Stimulated activated CD8-positive, alpha-beta memory T cell treated with anti-CD3 and anti-CD28 coated beads, Interleukin-4, amount 100 ng/mL, for 4 hours (primary cell): ENCODE measurements at places on chromosomes 7 and 10.

DNA sequence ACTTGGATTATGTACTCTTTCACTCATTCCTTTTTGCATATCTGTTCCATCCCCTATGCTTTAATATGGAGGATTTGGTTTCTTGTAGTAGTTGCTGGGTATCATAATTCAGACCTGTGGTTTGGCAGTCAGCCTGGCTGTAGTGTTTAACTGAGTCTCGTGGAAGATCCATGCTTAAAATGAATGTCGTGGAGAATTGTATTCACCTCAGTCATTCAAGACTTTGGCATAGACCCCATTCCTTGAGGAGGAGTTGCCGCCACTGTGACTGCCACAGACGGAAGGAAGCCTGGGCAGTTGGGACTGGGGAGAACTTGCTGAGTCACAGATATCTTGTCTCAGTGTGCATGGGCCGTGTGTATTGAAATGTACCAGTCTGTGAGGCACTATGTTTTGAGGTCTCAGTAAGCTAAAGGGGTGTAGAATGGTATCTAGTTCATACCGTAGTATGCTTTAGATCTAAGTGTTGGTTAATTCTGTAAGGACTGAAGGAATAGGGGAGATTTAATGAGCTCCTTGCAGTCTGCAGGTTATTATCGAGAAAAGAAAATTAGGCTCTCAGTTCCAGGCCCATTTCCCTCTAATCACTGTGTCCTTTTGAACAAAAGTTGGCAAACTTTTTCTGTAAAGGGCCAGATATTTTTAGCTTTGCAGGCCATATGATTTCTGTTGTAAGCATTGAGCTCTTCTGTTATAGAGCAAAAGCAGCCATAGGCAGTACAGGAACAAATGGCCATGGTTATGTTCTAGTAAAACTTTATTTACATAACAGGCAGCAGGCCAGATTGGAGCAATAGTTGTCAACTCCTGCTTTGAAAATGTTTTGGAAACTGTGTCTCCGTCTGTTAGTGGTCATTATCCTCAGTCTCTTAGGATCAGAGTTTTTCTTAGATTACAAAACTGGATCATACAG, 76.8 kb downstream of the TPST1 start:
- DNase-seq, result no peak

DNA sequence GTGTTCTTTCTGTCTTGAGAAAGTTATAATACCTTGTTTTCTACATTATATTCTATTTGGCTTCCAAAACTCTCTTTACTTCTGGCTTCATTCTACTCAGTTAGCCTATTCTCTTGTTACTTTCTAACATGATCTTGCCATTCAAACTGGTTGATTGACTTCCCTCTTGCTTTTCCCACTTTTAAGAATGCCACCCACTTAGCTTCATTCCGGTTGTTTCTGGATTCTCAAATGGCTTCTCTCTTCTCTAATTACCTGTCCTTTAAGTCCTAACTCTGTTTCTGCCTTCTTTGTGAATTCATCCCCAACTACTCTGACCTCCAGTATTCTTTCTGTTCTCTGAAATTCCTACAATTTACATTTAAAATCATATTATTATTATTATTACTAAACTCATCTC, 52.0 kb downstream of the ANKIB1 start:
- no peak for DNase-seq

GRCh38 chr10:59830601-59831259, 75.6 kb downstream of the CCDC6 start:
- DNase-seq, result no peak

DNA sequence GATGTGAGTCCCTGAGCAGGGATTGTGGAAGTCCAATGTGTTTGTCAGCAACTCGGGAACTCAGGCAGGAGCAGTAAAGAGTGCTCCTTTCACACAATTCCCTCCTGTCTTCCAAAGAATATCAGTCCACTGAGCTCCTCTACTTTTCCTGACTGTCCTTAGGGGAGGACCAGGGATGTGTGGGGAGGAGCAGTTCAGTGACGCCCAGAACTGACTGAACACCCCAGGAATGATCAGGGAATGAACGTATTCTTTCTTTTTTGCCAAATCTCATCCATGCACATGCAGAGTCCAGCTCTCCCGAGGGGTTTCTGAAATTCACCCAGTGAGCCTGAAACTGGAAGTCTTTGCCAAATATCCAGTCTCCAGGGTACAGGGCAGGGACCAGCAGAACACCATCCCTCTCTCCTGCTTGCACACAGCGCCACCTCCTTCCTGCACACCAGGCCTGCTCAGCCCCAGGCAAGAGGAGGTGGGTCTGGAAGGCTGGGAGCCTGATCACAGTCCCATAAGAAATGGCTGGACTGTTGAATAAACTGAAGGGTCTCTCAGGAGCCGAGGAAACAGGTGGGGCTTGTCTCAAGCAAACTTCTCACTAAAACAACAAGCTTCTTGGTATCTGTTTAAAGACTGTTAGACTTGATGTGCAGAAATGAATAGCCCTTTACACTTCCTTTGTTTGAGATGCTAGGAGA, 294.7 kb downstream of the C7orf25 start:
- DNase-seq, result no peak

- DNase-seq, result no peak
These were observed 14.6 kb downstream of the PLAU start for GRCh38 chr10:73925539-73925938.

DNA sequence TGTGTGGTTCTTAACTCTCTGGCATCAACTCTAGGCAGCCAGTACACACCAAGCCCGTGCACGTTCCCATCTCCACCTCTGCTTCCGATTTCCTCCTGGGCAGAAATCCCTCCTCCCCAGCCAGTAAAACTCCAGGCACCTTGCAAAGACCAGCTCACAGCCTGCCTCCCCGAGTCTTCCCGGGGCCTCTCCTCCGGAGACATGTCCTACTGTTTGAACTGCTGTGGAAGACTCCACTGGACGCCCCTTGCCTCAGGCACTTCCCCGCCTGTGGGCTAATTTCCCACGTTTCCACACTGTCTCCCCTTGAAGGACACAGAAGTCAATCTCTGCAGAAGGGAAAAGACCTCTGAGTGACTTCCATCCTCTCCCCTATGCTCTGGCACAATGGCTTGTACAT, 210.7 kb upstream of the FRMD4A start:
- DNase-seq, result no peak

DNA sequence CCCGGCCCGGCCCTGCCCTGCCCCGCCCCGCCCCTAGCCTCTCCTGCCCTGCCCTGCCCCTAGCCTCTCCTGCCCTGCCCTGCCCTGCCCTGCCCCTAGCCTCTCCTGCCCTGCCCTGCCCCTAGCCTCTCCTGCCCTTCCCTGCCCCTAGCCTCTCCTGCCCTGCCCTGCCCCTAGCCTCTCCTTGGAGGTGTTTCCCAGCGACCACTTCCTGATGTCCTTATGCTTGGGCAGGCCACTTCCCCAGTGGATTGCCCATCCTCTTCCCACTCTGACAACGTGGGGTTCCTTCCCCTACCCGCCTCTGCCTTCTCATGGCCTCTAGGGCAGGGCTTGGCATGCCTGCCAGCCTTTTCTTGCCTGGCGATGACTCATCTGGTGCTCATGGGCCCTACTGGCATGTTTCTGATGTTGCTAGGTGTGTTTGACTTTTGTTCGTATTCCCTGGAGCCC, 21.2 kb downstream of the PRXL2A start:
- DNase-seq, result no peak

DNA sequence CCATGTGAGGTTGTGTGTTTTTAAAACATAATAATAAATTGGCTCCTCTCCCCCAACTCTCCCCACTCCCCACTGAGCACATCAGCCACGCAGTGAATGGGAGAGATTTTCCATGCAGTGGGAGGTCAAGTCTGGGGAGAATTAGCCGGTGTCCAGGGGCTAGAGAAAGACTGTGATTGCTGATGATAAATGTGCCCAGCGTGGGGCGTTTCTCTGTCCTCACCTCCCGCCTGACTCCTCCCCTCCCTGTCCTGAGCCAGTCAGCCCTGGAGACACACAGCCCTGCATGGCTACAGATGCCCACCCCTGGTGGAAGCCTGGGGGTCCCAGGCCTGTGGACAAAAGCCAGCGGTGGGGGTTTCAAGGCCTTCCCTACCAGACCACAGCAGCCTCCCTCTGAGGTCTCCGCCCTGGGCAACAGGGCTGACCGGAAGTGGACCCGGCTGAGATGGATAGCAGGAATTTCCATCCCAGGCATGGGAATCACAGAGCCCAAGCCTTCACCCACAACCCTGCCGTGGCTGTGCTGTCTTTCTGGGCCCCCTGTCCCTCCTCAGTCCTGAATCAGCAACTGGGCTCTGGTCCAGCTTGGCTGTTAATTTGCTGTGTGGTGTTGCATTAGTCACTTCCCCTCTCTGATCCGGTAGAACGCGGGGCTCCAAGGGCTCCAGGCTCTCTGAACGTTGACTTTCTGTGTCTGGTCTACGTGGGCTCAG, 46.8 kb upstream of the SLC29A3 start:
- DNase-seq, result no peak

GRCh38 chr7:27171637-27172314, 2.3 kb downstream of the HOXA10 start:
- no peak for DNase-seq

GRCh38 chr7:25456467-25457171, 228.3 kb upstream of the NPVF start:
- DNase-seq, result no peak

GRCh38 chr7:99218406-99219184, 10.7 kb upstream of the KPNA7 start:
- no peak for DNase-seq

DNA sequence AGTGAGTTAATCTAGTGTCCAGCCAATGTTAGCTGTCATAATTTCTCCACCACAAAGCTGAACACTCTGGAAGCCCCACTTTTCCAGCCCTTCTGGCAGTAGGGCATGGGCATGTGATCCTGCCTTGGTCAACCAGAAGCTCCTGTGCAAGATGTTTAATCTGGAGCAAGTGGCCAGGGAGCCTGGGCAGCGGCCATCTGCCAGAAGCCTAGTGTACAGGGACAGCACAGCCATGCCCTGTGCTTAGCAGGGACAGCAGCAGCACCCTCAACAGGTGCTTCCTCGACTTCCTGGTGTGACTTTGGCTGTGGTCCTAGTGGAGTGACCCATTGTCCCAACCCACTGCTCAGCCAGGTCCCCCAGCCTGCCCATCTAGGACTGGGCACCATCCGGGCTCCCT, 10.3 kb downstream of the RBP3 start:
- DNase-seq, result no peak

DNA sequence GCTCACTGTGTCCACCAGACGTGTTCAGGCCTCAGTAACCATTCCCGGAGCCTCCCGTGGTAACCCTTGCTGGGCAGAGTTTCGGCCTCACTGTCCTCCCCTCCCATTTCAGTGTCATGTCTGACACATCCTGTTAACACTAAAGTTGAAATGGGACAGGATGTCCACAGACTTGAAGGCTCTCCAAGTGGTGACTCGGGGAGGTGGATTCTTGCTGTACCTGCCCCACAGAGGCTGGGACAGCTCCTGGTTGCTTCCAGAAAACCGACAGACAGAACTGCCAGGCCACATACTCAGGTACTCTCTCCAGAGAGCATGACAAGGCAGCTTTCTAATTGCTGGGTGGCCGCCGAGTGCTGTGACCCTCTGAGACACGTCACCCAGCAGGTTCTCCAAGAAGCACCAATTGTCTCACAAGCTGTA, 17.9 kb upstream of the CYTH3 start:
- no peak for DNase-seq

GRCh38 chr7:155913719-155914118, 101.5 kb upstream of the SHH start:
- no peak for DNase-seq

GRCh38 chr7:39294022-39294421, 272.2 kb upstream of the YAE1 start:
- DNase-seq, result no peak

DNA sequence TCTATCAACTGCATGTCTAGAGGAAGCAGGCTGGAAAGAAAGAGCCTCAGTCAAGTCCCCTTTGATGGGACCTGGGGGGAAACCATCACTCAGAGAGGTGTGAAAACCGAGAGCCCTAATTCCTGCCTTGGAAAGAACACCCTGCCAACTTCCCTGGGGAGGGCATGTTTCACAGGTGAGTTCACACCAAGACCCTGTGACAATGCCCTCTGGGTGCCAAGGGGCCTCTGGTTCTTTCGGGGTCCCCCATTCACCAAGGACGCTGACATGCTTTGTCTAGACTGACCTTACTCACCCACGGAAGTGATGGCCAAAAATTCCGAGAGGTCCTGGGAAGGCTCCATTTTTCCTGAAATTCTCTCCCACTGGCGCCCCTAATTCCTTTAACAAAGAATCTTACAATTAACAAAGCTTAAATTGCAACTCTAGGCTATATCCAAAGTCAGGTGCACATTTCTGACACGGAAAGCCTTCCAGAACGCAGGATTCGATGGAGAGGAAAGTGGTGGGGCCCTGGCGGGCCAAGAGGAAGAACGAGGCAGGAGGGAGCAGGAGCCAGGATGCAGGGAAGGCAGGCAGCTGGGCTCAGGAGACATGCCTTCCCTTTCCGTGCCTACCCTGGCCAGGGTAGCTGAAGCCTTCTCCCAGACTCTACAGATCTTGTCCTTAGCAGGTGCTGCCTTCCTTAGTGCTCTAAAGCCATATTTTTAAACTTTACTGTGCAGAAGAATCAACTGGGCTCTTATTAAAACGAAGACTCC, 23.7 kb downstream of the VSTM4 start:
- DNase-seq, result no peak

- DNase-seq, result no peak
These were observed 49.8 kb downstream of the CNOT4 start for GRCh38 chr7:135459951-135460567.

GRCh38 chr10:102175415-102175814, 23.2 kb downstream of the NOLC1 start:
- DNase-seq, result no peak

GRCh38 chr10:14326581-14326980, 4.1 kb downstream of the FRMD4A start:
- DNase-seq, result no peak

- DNase-seq, result no peak
These were observed 709.3 kb upstream of the AUTS2 start for GRCh38 chr7:68888971-68889385.

DNA sequence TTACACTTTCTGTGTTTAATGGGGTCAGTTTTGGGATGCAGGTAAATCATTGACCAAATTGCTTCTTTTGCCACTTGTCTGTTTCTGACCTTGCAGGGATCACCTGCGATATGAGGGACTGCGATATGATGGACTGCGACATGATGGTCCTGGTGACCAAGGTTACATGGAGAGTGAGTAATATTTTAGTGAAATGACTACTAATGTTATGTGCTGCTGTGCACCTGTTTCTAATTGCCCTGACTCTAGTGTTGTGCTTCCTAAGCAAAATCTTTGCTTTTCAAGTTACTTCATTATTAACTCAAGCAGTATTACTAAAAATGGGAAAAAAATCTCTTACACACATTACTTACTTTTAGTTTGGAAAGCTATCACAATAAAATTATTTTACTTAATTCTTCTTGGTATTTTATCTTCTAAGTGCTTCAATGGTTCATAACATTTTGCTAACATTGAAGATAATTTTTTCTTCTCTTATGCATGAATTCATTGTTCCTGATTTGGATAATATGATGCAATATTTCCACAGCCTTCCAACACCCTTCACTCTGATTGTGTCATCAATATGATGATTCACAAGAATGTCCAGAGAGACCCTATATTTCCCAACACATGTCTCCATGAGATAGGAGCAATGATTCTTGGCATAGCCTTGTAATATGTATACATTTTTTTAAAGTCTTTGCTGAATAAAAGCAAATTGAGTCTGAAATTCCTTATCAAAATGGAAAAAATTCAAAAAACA, 306.2 kb upstream of the AKR1E2 start:
- DNase-seq, result no peak
